ENCODE measurements at places on chromosomes 3 and 15.

GRCh38 chr15:40495516-40495915, 24.7 kb downstream of the CHST14 start:
- DNase-seq: no peak

DNA sequence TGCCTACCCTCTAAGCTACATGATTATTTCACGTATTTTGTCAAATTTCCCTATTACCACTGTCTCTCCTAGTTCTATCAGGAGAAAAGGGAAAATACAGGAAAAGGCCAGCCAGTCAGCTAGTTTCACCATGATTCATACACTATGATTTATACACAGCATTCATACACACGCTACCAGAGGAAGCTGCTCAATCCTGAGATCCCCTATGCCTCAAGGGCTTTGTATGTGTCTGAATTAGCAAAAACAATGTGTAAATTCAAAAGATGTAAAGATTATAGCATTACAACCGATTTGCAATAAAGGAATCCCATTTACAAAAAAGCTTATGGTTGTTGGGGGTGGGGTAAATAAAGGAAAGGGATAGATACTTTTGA, 3.1 kb upstream of the ACKR4 start:
- no peak for DNase-seq

DNA sequence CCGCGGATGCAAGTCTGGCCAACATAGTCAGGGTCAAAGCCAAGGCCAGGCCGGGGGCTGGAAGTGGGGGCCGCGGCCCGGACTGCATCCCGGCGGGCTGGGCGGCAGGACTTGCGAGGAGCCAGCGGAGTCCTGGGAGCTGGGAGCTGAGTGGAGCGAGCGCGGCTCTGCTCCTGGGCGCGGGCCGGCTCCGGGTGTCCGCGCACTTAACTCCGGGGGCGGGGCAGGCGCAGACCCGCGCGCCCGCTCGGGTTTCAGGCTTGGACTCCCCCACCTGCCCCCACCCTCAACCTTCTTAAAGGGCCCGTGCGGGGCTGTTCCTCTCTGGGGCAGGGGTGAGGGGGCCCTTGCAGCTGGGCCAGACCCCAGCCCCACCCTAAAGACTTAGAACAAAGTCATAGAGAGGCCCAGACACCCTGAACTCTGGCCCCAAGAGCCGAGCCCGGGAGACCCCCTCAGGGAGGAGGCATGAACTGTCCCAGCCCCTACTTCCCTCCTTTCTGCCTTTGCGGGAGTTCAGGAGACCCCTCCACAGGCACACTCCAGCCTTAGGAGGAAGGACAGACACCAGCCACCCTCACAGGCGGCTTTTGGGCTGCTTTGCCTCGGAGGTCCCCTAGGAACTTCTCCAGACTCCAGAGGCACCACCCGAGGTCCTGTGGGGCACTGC, at the start of gene CSPG4:
Gene CSPG4 (minus strand): TSS at position 181 of the 670 bp plus-strand sequence. CDS start 93 bp downstream, at position 88.
- no peak for DNase-seq

GRCh38 chr3:157180262-157180661, 20.3 kb upstream of the CCNL1 start:
- no peak for DNase-seq

DNA sequence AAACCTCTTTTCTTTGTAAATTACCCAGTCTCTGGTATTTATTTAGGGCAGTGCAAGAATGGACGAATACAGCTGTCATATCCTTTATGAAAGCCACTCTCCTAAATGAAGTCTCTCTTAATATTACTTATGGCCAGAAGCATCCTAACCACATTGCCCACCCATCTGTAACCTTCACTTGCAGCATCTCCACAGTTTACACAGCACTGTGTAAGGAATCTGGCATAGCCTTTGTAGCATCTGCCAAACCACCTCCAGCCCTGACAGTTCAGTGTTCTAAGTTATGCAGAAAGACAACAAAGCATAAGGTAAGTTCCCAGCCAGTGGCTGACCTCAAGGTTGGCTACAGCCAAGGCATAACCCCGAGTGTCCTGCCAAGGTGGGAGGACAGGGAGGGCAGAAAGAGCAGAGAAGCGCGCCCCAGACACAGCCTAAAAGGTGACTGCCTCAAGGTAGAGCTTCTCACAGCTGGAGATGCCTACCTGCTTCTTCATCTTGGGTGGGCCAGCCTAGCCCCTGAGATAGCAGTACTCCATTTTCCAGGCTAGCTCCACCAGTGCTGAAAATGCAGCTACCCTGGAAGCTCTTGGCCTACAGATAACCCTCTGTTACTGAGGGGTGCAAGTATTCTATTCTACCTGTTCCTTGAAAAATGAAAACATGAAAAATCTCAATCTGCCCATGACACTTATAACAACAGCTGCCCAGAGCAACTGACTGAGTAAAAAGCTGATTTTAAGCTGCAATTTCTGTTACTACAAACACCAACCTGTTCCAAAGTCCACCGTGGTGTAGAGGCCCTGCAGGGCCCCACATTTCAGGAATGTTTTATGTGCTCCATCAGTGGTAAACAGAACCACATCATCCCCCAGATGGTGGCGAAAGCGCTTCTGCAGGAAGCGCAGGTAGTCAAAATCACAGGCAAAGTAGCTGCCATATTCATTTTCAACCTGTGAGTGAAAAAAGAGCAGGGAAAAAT, 39.3 kb downstream of the GLB1 start:
- no peak for DNase-seq

DNA sequence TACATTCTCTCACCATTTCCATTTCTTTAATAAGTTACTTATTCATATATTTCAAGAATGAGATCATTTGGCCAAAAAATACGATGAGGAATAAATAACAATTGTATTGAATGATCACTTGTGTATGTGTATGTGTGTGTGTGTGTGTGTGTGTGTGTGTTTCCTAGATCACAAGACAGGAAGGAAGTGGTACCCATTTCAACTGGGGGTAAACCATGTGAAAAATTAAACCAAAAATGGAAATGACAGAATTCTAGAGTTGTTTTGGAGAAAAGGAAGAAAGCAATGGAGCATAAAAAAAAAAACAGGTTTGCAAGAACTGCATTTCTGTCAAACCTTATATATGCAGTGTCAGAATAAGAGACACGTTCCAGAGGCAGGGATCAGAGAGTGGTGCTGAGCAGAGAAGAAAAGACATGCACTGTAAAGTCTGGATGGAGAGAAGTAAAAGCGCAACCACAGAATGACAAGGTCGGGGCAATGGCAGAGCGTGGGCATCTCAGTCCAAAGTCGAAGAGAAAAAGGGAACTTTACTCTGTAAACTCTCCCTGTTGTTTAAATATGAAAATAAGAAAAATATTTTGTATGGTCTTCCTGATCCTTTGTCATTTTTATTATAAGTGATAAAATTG, 75.5 kb downstream of the PEX5L start:
- DNase-seq: no peak

GRCh38 chr3:5726621-5727020, 539.1 kb downstream of the EDEM1 start:
- DNase-seq: no peak

- DNase-seq: no peak
Measured at GRCh38 chr3:23189187-23189586, 13.9 kb upstream of the UBE2E2 start.
